B cell (primary cell): ENCODE measurements at places on chromosomes 3 and 15. TPM values are rescaled to one million over a fixed set of nuclear protein-coding genes. Genes with fewer than 3 reads are reported as not detected.

- DNase-seq = no peak
Observed at GRCh38 chr3:156341332-156341731, 213.6 kb downstream of the SSR3 start.

GRCh38 chr15:28128031-28128430 lies 28.9 kb upstream of the OCA2 start:
- peak; percentile 58 for DNase-seq

- DNase-seq = peak; percentile 62
Observed at GRCh38 chr15:65077981-65078352, 1.4 kb downstream of the KBTBD13 start.

DNA sequence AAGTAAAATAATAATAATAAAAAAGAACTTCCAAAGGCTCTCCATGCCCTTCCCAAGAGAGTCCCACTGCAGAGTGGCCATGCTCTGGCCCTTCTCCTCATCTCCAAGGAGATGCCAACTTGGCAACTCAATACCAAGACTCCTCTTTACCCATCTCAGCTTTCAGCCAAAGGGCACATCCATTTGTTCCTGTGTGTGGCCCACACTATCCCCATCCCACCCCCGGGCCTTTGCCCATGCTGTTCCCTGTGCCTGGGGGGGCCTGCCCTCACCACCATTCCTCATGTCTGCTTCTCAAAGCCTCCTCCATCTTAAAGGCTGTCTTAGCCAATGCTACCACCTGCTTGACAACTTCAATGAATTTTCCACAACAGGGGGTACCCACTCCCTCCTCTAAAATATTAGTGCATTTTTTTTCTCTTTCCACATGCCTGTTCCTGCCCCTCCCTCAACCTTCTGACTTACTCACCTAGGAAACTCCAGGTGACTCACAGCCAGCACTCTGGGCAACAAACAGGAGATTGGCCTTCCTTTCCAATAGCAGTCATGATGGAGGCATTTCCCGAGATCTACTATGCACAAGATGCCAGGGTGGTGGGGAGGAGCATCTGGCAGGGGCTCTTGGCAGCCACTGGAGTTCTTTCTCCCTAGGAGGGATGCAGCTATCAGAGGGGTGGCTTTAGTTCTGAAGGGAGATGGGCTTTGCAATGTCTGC lies 109.4 kb upstream of the SMAD3 start:
- DNase-seq = no peak

DNA sequence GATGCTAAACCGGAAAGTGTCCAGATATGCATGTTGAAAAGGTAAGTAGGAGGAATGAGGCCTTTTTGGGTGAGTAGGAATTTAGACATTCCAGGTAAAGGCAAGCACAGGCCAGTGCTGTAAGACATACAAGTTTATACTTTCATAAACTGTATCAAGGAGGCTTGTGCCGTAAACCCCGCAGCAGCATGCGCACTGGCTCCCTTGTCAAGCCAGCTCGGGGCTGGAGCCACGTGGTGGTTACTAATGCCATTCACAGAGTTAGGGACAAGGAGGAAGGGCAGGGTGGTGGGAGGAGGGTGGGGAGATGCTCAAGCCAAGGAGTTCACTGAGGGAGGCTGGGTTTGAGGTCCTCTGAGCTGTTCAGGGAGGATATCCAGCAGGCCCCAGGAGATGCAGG lies 35.8 kb downstream of the PLD1 start:
- DNase-seq = no peak

DNA sequence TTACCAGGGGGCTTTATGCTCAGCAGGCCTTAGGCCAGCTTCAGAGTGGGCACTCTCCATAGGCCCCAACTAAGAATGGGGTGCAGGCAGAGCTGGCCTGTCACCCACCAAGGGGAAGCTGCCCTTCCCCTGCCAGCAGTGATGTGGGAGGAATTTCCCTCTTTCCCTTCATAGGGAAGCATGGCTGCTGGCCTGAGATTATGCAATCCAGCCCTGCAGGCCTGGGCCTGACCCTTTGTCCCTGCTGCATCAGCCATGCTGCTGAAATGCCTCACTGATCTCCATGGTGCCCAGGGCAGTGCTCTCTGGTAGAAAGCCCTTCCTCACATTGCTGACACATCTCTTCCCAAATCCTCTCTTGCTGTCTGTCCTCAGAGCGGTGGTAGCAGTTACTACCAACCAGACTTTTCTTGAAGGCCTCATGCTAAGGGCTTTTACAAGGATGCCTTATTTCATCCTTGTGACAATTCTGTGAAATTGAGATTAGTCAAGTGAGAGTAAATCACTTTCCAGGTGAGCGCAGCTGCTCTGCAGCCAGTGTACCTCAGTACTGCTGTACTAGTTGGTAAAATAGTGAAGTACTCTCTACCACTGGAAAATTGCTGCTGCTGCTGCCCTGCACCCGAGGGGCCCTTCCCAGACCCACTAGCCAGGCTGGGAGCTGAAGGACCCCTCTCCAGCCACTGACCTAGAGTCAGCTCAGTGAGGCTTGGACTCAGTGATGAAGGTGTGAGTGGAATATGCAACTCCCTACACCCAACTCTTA lies 33.8 kb downstream of the MRAS start:
- DNase-seq = no peak

DNA sequence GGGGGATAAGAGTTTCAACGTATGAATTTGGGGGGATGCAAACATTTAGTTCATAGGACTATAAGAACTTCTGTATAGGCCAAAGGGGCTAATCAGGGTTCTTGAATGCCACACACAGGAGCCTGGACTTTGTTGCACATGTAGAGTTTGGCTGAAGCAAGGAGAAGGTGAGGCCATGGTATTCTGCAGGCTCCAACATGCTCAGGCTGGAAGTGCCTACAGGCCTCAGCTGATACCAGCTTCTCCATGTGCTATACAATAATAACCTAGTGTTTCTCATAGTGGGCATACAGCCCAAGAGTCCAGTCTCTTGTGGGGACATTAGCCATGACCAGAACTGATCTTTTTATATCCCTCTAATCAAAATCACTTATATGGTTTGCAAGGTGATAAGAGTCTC lies 399.7 kb upstream of the MCTP2 start:
- no peak for DNase-seq

- no peak for DNase-seq
Observed at GRCh38 chr3:11434563-11435096, 162.4 kb downstream of the ATG7 start.

DNA sequence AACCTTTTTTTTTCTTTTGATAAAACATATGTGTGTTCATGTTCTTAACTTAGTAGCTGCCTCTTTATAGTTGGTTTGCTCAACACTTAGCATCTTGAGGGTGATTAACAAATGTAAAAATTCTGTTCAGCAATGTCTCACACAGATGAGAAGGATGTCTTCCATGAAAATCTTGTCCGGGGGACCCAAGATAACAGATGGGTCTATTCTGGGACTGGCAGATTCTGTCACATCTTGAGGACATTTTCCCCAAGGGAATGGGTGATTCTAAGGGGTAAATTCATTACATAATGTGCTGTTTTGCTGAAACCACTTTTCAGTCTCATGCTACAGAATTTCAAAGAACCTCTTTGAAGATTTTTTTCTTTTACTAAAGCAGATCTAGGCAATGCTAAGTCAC lies 342.2 kb downstream of the IGSF11 start:
- DNase-seq = no peak

DNA sequence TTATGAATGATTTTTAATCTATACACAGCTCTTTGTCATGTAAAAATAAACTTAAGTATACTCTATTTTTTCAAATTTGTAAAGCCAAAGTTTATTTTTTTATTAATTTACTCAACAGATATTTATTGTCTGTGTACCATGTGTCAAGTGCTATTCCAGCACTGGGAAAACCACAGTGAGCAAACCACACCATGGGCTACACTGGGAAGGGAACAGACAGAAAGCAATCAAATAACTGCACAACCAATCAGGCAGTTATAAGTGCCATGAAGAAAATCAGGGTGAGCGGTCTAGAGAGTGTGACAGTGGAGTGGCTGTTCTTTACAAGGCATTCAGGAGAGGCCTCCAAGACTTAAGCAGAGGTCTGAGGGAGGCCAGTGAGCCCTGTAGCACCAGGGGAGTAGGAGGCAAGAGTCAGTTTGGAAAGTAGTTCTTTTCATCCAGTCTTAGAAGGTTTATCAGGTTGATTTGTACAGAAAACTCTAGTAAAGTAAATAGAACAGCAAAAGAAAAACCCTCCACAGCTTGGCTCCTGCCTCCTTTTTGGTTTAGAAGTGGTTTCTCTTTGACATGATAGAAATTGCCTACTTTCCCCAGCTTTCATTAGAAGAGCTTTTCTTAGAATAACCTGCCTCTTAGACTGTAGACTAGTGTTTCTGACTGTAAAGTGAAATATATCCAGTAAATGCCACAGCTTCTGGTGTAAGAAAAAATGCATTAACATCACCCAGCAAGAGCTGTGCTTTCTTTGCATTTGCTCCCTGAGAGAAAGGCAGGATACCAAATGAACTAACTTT lies 13.7 kb downstream of the EIF2AK4 start:
- no peak for DNase-seq

- peak; percentile 67 for DNase-seq
Observed at GRCh38 chr15:31483053-31483985, 156.7 kb downstream of the KLF13 start.

DNA sequence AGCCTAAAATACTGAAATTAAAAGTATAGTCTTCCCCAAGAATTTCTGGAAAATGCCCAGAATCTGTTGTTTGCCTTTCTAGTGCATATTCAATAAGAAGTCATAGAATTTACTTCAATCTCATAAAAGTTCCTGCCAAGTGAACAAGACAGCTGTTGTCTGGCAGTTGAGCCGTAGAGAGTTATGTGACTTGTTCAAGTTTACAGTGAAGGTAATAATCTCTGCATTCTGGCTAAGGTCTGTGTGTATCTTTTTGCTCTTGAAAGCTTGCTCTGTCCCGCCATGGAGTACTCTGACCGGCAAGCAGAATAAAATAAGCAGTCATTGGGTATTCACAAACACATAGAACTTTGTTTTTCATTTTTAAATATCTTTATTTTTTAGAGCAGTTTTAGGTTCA lies 77.8 kb downstream of the GHSR start:
- no peak for DNase-seq

DNA sequence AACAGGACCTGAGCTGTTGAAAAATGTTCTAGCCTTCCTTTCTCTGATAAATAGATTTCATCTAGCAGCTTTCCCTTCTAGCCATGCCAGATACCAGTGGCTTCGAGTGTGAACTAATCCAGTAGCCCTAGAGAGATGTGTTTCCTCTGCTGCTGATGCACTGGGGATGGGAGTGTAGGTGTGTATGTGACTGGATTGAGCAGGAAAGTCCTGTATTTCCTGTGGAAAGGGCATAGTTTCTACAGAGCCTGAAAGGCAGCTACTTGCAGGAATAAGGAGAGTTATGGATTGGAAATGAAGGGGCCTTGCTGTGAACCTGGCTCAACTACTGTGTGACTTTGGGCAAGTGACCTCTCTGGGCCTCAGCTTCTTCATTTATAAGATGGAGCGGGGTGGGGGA lies 8.6 kb downstream of the TIMP4 start:
- no peak for DNase-seq

GRCh38 chr3:77134769-77135168 lies 94.9 kb downstream of the ROBO2 start:
- no peak for DNase-seq

GRCh38 chr3:176683382-176683781 lies 513.9 kb downstream of the TBL1XR1 start:
- DNase-seq = no peak

Gene AP3B2
- total RNA-seq = 0.15 and 0.61 TPM in 2 replicates

Gene EPHA3
- total RNA-seq = not detected in 2 replicates

Gene PIERCE2
- total RNA-seq = 1.2 and 1.8 TPM in 2 replicates

Gene SH3GL3
- not detected in 2 replicates for total RNA-seq

Gene CCDC54
- total RNA-seq = not detected in 2 replicates

Gene IRAK2
- total RNA-seq = 23.2 and 24.6 TPM in 2 replicates

Gene KIF23
- 0.30 and 0.41 TPM in 2 replicates for total RNA-seq

Gene SEMA7A
- total RNA-seq = 39.0 and 44.2 TPM in 2 replicates

Gene CYP1A2
- total RNA-seq = not detected in 2 replicates

Gene RASGRP1
- 24.7 and 30.0 TPM in 2 replicates for total RNA-seq

Gene NCEH1
- 7.7 and 8.6 TPM in 2 replicates for total RNA-seq

Gene VILL
- 32.9 and 35.2 TPM in 2 replicates for total RNA-seq
